Brain (organoid and tissue), 16 donors: ENCODE measurements at places on chromosomes 6 and 20.

GRCh38 chr6:126770176-126770575 is 348.3 kb upstream of the RSPO3 start:
- DNase-seq = no peak

GRCh38 chr6:125671323-125671722 is 78.1 kb upstream of the HEY2 start:
- no peak for DNase-seq

DNA sequence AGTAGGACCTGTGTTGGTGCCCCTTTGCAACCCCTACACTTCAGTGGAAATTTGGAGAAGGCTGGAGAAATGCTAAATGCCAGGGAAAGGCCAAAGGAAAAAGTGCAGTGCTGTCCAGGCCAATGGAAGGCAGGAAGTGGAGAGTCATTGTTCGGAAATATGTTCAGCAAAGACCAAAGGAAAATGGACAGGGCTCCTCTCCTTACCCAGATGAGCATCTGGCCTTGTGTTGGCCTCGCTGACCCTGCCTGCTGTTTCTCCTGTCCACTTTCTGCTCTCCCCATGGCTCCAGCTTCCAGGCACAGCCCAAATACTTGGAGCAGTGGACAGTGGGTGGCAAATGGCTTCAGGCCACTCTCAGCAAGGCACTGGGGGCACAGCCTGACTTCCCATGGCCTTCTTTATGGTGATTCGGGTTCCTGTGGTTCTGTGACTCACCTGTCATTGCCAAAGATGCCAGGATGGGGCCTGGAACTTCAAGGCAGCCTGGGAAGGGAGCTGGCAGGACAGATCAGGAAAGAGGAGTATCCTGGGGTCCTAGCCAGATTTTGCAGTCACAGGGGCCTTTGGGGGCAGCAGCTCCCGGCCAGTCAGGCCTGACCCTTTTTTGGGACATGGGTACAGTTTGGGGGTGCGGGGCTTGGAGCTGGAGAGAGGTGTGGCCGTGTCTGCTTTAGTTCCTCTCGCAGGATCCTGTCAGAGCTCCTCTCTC is 190.9 kb upstream of the SLC24A3 start:
- DNase-seq = no peak

- peak; percentile 94 for DNase-seq
Observed at GRCh38 chr6:30357678-30358540, 13.0 kb downstream of the RPP21 start.
